ENCODE measurements at places on chromosomes 12 and 14. TPM values are rescaled to one million over a fixed set of nuclear protein-coding genes. Genes with fewer than 3 reads are reported as not detected.

- no peak overlapping the region for H3K27ac ChIP-seq
- H3K4me3 ChIP-seq = no peak overlapping the region
- peaks cover 59% of the 10 kb centered on the region for H3K27me3 ChIP-seq
- H3K4me1 ChIP-seq = peaks cover 6% of the 10 kb centered on the region
Measured at GRCh38 chr12:12217018-12217359, 49.9 kb downstream of the LRP6 start.

GRCh38 chr14:79586989-79587598 is 624.2 kb downstream of the DIO2 start:
- no peaks in the 10 kb centered on the region for H3K4me1 ChIP-seq
- H3K27me3 ChIP-seq = no peaks in the 10 kb centered on the region
- H3K27ac ChIP-seq = no peak overlapping the region
- H3K36me3 ChIP-seq = no peaks in the 10 kb centered on the region

DNA sequence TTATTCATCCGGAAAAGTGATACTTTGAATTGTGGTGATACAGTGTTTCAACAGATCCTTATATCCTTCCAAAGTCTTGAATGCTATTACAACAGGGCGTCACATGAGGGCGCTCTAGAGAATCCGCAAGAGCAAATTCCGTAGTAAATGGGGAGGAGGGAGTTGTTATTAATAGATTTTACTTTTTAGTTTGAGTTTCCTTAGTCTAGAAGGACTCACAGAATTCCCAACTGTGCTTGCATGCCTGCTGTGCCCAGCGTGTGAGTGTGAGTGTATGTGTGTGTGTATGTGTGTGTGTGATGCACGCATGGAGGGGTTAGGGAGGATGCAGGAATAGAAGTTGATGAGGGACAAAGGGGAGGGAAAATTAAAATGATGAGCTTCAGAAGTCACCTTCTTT is 375.3 kb downstream of the C12orf75 start:
- H3K4me3 ChIP-seq = no peak overlapping the region
- H3K27me3 ChIP-seq = no peaks in the 10 kb centered on the region
- H3K4me1 ChIP-seq = no peaks in the 10 kb centered on the region
- no peaks in the 10 kb centered on the region for H3K36me3 ChIP-seq

The LRP1-AS gene
- total RNA-seq = not detected

The ZNF664 gene
- total RNA-seq = 41.4 TPM

The SLC25A3 gene
- 440 TPM for total RNA-seq
